ENCODE measurements at places on chromosomes 16 and 17. TPM values are rescaled to one million over a fixed set of nuclear protein-coding genes. Genes with fewer than 3 reads are reported as not detected.

Gene SLC22A31
- not detected for total RNA-seq

Gene MEOX1
- total RNA-seq = not detected

Gene PERCC1
- total RNA-seq = not detected

Gene FAM20A
- total RNA-seq = 86.0 TPM

Gene UTS2R
- not detected for total RNA-seq

Gene PRAC1
- total RNA-seq = not detected

Gene CDC42EP4
- 32.4 TPM for total RNA-seq

Gene ENPP7
- total RNA-seq = 21.4 TPM

Gene ALOX15B
- 2.2 TPM for total RNA-seq

Gene TSPAN10
- 1.2 TPM for total RNA-seq

Gene SRSF1
- total RNA-seq = 81.2 TPM

Gene SLC52A1
- 0.13 TPM for total RNA-seq

Gene KCNH4
- total RNA-seq = not detected
